Hippocampal formation (tissue), 2 donors: ENCODE measurements at places on chromosomes 7 and 10.

GRCh38 chr7:74657692-74658177 lies at the start of gene GTF2I:
GTF2I (plus strand) TSS chr7:74657718; CDS start chr7:74689129, 31,411 bp downstream.
- no peak for DNase-seq

GRCh38 chr10:93711891-93712290 lies 9.5 kb upstream of the FRA10AC1 start:
- no peak for DNase-seq

GRCh38 chr10:122128357-122128756 lies 139.4 kb downstream of the TACC2 start:
- DNase-seq: no peak

GRCh38 chr10:88281592-88282347 lies 301.3 kb downstream of the RNLS start:
- DNase-seq: no peak

- DNase-seq: no peak
Measured at GRCh38 chr10:45155784-45156183, 155.1 kb downstream of the ZNF22 start.
